ENCODE measurements at places on chromosomes 1 and 21.
A peak's percentile ranks its signal among the peaks of the same experiment; 100 is the strongest.

- DNase-seq = no peak
These were observed 157.0 kb upstream of the C21orf91 start for GRCh38 chr21:17976139-17976538.

- DNase-seq = no peak
These were observed 56.6 kb upstream of the EDN2 start for GRCh38 chr1:41540886-41541591.

DNA sequence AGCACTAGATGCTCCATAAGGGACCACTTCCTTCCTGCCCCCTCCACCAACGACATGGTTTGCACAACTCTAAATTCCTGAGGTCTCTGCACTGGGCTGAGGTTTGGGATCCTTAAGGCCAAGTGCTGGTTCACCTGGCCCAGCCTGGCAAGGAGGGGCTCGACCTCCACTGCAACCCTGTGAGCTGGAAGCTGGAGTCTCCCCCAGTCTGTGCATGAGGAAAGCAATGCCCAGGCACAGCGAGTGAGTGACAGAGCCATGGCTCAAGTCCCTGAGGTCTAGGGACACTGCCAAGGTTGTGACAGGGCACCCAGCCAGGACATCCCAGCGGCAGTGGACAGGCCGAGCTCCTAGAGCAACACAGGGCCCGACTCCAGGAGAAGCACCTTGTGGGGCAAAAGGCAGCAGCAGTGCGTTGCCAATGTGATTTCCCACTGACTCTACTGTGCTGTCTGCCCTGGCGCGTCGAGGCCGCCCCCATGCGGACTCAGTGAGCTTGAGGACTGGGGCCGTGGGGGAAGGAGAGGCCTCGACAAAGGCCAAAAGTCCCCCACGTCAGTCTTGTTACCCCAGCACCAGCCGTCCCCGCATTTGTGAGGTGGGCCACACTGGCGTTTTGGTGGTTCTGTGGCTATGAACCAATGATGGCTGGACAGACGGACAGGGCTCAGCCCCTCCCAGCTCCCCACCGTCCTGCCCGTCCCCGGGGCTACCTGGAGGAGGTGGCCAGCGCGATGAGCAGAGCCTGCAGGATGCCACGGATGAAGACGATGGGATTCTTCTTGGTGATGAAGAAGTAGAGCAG lies 30.0 kb downstream of the PODN start:
- no peak for DNase-seq

- DNase-seq = no peak
These were observed 50.6 kb downstream of the NRIP1 start for GRCh38 chr21:15014221-15014620.

GRCh38 chr1:239417986-239418640 lies 31.7 kb downstream of the CHRM3 start:
- DNase-seq = no peak

GRCh38 chr1:60367532-60367931 lies 294.0 kb upstream of the C1orf87 start:
- no peak for DNase-seq

- no peak for DNase-seq
These were observed 14.8 kb downstream of the CD2 start for GRCh38 chr1:116769104-116769452.

- DNase-seq = no peak
These were observed 864.0 kb downstream of the KCNT2 start for GRCh38 chr1:195744256-195744655.

DNA sequence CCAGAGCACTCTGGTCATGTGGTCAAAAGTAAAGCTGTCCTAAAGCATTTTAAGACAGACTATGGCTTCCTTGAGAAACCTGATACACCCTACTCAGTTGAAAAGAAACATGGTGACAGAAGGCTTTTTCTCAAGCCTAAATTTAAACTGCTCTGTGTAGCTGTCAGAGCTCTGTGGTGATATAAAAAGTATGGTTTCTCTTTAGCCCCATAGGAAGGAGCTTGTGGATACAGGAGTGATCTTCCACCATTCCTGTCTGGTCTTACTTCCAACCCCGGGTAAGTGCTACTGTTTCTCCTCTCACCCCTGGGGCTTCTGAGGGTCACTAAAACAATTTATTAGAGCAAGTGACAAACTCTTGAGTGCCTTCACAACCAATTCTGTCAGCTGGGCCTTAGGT lies 8.5 kb downstream of the TP53BP2 start:
- DNase-seq = no peak

- no peak for DNase-seq
These were observed 8.8 kb upstream of the COG2 start for GRCh38 chr1:230633469-230633868.

GRCh38 chr1:151800830-151801229 lies 4.4 kb downstream of the LINGO4 start:
- no peak for DNase-seq

DNA sequence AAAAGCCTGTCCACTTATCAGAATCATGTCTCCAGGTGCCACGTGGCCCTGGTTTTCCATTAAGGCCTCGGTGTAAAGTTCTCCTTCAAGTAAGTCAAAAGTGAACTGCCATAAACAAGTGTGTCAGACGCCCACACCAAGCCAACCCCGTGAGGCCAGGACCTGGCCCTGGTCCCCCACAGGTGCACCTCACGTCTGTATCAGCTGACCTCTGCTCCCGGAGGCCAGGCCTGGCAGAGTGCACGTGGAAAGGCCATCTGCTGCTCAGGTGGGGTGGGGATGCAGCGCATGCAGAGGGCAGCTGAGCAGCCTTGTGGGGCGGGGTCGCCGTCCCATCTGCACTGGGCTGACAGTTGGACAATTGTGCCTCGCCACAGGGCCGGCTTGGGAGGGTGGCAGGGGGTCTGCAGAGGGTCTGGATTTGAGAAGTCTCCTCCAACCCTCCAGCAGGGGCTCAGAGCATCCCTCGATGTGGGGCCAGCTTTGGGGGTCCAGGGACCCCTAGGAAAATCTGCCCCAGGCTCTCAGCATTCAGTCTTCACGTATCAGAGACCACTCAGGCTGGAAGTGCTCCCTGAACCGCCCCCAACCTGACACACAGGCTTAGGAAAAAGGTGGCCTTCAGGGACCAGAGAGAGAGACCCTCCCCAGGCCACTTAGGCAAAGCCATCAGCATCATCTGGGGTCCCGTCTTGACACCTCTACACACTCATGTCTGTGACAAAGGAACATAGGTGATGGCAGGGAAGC lies 3.0 kb downstream of the SLC19A1 start:
- no peak for DNase-seq

DNA sequence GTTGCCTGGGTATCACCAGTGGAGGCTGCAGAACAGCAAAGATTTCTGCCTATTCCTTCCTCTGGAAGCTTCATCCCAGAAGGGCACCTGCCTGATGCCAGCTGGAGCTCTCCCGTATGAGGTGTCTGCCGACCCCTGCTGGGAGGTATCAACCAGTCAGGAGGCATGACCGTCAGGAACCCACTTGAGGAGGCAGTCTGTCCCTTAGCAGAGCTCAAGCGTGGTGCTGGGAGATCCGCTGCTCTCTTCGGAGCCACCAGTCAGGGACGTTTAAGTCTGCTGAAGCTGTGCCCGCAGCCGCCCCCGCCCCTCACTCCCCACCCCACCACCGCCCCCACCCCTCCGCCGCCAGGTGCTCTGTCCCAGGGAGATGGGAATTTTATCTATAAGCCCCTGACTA lies 23.1 kb upstream of the HFM1 start:
- DNase-seq = peak; percentile 12

- DNase-seq = no peak
These were observed 37.2 kb upstream of the SLC6A9 start for GRCh38 chr1:44068442-44068921.

DNA sequence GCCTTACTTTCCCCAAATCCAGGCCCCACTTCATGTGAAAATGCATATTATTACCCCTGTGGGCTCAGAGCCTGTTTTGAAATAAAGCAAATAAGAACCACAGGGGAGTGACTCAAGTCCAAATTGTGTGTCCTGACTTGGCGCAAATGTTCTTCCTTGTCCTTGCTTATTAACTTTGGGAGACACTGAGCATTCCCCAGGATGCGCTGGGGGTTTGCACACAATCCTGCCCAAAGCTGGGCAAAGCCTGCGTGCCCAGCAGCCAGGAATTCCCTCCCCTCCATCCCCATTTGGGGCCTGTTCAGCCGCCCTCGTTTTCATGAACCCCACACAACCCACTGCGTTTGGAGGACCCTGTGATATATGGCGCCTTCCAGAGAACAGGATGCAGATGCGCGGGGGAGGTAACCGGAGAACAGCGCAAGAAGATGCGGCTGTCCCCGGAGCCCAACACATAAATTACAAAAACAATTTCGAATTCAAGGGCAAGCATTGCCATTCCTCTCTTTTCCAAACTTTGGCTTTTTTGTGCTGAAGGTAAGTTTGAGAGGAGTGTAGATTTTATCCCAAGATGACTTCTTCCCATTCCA lies 42.4 kb upstream of the CLDN14 start:
- DNase-seq = no peak

DNA sequence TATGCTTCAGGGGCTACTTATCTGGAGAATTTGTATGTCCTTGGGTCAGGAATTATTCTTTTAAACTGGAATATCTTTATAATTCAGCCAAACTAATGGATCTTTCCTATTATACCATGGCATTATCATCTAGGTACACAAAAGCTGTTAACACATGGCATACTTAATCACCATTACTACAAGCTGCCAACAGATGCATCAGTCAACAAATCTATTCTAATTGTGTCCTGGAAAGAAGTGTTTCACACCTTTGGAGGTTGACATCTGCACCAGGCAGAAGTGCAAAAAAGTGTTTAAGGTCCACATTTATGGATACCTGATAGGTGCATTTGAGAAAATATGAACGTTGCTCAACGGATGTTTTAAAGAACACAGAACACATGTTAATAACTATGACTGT lies 470.2 kb upstream of the ADGRL2 start:
- no peak for DNase-seq

- DNase-seq = no peak
These were observed 28.1 kb upstream of the GOLT1A start for GRCh38 chr1:204241914-204242313.

GRCh38 chr1:151817353-151817730 lies 12.1 kb upstream of the LINGO4 start:
- DNase-seq = no peak

GRCh38 chr21:41783476-41784180 lies 16.8 kb upstream of the RIPK4 start:
- peak; percentile 94 for DNase-seq

DNA sequence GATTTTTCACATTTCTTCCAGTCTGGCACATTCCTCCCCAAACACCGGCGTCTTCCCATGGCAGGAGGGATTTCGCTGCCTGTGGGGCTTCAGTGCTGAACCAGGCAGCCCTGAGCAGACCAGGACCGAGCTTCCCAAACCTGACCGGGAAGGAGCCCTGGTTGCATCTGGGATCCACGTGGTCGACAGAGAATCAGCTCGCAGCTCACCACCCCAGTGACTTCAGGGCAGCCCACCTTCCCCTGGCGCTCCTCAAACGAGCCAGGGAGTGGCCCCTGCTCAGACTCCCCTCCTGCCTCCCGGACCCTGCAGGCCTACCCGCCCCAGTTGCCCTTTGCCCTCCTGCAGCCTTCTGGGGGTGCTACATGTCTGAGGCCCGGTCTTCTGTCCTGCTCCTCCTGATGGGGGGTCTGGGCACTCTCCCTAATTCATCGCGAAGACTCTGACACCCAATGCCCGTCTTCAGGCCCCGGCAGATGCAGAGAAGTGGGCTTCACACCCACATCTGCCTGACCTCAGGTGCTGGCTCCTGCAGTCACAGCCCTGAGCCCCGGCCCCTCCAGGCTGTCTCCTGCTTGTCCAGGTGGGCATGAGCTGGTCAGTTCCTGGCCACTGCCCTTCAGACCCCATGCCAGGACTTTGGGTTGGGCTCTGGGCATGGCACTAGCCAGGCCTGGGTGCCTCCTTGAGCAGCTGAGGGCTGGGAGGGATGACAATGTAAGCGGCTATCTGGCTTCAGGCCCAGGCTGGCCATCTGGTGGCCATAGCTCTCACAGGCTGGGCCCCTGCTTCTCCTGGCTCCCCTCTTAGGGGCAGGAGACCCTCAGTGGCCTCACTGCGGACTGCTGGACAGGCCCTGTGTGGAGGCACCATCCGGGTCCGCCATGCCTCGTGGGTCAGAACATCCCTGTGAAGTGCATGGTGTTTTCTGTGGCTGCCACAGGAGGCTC lies 26.1 kb upstream of the PRSS38 start:
- DNase-seq = no peak

DNA sequence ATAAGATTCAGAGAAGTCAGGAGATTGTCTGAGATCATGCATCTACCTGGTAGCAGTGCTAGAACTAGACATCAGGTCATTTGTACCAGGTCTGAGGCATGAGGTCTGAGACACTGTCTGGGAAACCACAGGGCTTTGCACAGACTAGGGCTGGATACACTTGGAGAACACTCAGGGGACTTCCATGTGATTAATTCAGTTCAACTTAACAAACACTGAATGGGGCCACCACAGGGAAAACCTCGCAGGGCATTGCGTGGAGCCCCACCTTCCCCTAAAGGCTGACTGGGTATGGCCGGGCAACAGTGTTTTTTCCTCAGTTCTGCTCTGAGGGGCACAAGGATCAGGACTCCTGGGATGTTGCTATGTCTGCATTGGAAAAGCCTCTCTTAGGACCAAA lies 86.5 kb upstream of the WARS2 start:
- no peak for DNase-seq

DNA sequence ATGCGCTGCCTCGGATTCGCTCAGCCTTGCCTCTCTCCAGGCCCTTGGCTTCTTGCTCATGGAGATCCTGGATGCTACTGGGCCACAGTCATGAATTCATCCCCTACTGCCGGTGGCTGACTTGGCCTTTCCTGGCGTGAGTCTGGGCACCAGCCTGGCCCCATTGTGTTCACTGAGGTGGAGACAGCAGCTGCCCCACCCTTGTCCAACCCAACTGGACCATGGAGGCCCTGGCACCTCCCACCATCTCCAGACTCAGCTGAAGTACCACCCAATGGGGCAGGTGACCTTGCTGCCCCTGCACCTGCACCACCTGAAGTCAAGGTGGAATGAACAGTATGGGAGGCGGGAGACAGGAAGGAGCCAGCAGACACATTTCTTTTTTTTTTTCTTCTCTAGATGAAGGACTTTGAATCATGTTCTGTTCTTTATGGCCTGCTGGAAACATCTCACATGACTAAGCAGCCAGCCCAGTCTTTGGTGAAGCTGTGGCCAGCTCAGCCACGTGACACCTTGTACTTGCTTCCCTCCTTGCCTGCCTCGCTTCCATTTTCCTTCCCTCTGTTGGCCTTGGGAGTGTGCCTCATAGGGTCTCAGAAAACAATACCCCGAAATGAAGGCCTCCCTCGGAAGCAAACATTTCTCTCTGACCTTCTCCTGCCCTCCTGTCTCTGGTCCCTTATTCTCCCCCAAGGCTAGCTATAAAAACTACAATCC lies 3.8 kb upstream of the SLC30A2 start:
- no peak for DNase-seq

DNA sequence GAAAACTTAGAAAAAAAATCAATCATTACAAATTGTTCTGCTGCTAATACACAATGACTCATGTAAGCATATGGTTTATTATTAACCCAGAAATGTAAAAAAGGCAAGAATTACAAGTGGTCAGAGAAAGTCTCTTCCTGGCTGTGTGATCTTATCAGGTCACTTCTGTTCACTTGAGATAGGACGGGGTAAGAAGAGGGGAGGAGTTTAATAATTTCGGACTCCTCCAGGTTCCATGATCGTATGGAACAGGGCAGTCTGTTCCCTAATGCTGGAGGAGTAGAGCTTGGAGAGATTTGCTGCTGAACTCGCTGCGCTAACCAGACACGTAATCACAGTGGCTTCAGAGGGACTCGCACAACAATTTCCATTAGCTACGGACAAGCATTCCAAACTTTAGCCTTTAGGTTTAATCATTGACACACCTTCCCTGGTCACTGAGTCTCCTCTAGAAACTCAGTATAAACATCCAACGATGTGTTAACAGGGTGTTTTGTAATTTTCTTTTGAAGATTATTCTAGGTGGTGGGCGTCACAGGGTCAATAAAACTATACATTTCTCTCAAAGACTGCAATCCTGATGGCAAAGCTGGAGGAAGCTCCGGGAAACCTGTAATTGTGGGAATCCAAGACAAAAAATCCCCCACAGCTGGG lies 1.3 kb downstream of the CRYZ start:
- DNase-seq = no peak

Data from DMS79 treated with DMSO at 0.1 percent for 48 hours (cell line).